ENCODE measurements at places on chromosomes 2 and 18.

DNA sequence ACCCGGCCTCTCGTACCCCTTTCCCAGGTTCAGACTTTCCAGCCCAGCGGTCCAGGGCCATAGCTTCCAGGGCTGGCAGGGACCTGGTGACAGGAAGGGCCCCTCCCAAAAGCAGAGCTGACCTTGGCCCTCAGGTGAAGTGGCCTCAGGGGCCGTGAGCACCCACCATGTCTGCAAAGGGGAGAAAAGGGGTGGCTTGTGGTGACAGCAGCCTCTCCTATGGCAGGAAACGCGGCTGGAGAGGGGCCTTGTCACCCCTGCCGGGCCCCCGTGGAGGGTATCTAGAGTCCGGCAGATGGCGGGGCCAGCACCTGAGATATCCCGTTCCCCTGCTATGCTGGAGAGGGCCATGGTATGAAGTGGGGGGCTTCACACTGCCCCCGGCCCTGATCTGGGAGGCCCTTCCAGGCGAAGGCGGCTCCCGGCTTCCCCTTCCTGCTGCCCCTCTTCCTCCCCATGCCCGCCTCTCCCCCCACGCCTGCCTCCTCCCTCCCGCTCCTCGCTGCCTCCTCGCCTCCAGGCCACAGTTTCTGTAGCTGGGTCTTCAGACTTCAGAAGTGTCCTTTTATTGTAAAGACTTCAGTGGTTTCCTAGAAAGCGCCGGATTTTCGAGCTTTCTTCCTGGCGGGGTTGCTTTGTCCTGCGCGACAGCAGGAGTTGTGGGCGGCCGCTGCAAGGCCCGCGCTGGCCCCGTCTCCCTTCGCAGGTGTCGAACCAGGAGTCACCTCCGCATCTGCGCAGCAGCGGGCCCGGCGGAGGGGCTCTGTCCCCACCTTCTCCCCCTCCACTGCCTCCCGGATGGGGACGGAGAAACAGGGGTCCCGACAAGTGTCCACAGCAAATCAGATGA is 240.5 kb upstream of the MYT1L start:
- DNase-seq, result no peak

GRCh38 chr2:111666160-111666559 is 217.8 kb downstream of the ANAPC1 start:
- no peak for DNase-seq

- no peak for DNase-seq
These were observed 83.1 kb upstream of the SP3 start for GRCh38 chr2:174048243-174048642.

DNA sequence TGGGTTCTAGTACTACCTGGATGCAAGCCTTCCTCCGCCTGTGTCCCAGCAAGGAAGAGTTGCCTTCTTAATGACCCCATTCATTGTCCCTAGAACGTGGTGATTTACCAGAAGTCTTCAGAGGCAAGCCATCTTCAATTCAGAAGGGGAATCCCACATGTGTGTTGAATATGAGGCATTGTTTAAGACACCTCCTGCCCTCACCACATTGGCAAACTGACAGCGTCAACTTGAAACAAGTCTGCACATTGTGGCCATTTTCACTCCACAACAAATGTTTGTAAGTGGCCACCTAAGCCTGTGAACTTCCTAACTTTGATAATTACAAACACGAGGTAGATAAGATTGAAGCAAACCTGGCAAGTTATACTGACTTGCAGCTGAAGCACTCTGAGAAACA is 83.7 kb downstream of the TCF7L1 start:
- no peak for DNase-seq

- no peak for DNase-seq
These were observed 8.4 kb downstream of the L3MBTL4 start for GRCh38 chr18:6406075-6406909.

DNA sequence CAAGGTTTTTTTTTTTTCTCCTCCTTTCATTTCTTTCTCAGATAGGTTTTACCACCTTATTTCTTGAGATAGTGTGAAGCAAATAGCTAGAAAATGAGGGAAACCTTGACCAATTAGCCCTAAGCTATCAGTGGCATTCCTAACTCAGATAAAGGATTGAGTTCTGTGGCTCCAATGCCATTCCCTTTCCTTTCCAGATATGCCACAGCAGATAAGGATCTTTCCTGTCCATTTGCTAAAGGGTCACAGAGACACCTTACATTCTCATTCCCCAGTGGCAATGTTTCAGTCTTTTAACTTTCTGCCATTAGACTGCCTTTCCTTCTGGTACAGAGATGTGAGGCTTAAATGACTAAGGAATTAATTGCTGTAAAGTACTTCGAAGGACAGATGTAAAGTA is 81.7 kb downstream of the MGAT5 start:
- no peak for DNase-seq

GRCh38 chr2:147909178-147909577 is 64.3 kb downstream of the ACVR2A start:
- DNase-seq, result no peak

DNA sequence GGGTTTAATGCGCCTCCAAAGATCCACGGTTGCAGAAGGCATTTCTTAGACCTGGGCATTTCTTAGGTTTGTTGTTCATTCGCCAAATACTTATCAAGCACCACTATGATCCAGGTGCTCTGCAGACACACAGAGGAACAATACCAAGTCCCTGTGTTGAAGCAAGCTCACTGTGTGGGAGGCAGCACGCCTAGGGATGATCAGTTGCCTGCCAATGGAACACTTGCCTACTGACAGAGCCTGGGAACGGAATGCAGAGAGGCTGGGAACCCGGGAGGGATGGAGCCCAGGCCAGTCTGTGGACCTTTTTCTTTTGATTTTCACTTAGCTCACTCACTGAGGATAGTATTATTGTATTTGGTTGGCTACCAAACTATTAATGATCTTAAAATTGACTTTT is 1.9 kb upstream of the GRP start:
- no peak for DNase-seq

DNA sequence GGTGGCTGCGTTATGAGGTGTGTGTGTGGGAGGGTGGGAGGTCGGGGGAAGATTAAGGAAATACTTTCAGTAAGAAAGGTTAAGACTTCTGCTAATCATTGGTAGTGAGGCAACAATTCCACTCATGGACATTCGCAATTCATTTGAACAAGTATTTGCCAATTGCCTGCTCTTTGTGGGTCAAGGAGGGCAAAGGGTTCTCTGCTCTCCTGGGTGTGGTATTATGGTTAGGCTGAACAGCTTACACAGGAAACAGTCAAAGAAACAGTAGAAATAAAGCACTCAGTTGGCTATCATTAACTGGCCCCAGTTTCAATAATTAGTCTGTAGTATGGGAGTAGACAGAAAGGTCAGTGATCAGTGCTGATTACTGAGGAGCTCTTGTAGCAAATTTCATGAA is 357.0 kb upstream of the FANCL start:
- DNase-seq, result no peak

DNA sequence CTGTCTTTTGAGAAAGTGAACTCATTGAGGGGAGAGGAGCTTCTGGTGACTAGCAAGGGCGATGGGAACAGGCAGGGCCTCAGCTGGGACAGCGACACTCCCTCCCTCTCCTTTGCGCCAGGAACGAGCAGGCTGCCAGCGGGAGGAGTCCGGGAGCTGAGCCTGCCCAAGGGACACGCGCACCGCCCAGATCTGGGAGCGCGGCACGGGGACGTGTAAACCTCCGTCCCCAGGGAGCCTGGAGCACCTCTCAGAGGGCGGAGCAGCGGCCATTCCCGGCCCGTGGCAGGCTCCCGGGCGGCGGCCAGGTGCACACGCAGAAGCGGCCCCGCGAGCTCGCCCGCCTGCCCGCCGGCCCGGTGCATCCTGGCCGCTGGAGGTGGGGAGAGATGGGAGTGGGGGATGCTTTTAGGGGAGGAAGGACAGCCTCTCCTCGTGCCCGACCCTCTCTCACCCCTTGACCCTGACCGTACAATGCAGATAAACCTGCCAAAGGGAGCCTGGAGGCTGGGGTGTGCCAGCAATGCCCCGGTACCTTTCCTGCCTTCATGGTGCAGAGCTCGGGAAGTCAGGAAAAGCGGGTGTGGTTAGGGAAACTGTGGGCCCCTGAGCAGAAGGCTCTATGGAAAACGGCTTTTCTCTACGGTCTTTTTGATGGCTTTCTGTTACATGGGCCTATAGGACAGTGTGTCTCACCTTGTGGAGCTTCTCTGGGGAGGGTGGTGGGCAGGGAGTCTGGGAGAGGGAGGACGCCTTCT is 2.2 kb downstream of the AQP4 start:
- DNase-seq, result no peak

GRCh38 chr2:145323512-145323911 is 803.6 kb upstream of the ZEB2 start:
- DNase-seq, result no peak

DNA sequence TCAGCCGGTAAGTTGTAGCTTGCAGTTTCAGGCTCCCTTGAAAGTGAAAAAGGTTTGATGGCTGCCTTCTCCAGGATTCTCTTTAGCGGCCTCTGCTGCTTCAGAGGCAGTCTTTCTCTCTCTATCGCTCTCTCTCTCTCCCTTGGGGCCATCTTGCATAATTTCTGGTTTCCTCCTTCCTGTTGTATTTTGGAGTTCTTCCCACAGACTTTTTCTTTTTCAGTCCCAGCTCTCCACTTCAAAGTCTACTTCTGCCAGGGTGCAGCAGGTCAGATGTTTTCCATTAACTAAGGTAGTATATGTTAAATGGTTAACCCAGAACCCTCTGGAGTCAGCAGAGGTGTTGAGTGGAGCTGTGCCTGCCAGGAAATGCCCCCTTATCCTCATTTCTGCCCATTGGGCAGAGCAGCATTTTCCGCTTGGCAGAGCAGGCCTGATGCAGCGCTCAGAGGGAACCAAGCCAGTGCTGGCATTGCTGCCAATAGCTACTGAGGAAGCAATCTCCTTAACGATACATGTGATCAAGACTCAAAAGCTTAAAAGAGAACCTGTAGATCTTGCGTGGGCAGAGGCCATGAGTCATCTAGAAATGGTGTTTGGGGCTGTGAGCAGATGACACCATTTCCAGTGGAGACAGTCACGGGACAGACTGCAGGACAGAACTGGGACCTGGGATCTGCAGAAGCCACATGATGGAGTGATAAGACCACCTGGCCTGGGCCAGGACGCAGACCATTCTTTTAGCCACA is 20.8 kb downstream of the DBI start:
- DNase-seq, result peak; percentile 10

- DNase-seq, result no peak
These were observed 518.9 kb upstream of the VRK2 start for GRCh38 chr2:57527685-57528084.

GRCh38 chr2:171235262-171235881 is 74.7 kb upstream of the TLK1 start:
- no peak for DNase-seq

DNA sequence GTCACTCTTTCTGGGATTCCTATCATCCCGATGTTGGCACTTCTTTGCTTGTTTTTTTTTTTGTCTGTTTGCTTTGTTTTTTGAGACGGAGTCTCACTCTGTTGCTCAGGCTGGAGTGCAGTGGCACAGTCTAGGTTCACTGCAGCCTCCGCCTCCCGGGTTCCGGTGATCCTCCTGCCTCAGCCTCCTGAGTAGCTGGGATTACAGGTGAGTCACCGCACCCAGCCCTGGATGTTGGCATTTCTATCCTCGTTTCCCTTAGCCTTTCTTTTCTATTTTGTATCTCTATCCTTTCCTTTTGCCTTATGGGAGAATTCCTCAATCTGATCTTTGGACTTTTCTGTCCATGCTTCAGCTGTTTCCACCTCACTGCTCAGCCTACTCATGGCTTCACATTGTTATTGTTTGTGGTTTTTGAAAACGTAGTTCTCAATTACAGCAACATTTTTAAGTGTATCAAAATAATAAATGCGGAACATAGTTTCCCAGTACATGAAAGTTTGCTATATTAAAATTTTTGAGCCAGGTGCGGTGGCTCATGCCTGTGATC is 62.1 kb upstream of the ZNF516 start:
- DNase-seq, result no peak

DNA sequence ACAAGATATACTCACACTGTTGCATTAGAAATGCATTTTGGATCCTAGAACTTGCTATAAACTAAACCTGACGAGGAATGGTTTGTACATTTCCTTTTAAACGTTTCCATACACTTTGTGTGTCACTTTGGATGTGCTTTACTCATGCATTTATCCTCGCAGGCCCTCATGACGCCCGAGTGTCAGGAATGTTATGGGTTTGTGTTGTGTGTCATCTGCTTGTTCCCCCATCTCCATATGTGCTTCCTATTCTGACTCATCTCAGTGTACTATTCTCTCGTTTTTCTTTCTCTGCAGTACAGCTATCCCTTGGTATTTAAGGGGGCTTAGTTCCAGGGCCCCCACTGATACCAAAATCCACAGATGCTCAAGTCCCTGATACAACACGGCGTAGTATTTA is 121.5 kb upstream of the RASGRP3 start:
- no peak for DNase-seq

- no peak for DNase-seq
These were observed 21.5 kb upstream of the CYP1B1 start for GRCh38 chr2:38097258-38097987.

GRCh38 chr2:20593072-20594034 is 57.5 kb downstream of the HS1BP3 start:
- DNase-seq, result no peak

- DNase-seq, result no peak
These were observed 29.2 kb downstream of the EPAS1 start for GRCh38 chr2:46326231-46326980.

- DNase-seq, result no peak
These were observed 202.3 kb downstream of the SPP2 start for GRCh38 chr2:234252772-234253171.

GRCh38 chr2:42920446-42921146 is 128.2 kb upstream of the HAAO start:
- no peak for DNase-seq

GRCh38 chr2:168658706-168659105 is 143.7 kb upstream of the NOSTRIN start:
- DNase-seq, result no peak

DNA sequence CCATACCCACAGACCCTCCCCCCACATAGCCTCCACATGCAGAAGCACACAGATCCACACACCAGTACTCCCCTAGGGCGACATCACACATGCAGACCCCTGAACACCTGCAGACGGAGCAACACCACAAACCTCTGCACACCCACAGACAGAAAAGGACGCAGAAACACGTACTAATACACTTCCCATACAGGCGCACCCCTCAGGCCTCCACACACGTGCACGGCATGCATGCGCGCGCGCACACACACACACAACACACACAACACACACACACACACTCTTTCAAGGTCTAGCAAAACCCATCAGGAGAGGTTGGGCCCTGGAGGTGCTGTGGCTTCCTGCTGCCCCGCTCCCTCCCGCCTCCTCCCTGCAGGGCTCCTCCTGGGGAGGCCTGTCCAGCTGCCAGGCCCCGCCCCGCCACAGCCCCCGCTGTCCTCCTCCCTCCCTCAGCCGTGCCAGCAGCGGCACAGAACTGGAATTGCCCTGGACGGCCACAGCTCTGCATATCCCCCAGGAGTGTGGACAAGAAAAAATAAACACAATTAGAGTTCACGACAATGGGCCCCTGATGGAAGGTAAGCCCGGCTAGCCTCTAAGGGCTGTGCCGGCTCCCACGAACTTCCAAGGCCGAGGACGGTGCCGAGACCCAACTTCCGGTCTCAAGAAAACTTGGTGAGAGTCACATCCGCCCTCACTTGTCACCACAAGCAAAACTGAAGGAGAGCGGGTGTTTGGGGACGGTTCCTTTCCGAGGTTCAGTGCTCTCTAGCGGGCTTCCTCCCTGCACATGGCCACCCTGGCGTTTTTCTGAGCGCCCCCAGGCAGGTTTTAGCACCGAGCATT is 6.8 kb downstream of the ZFP36L2 start:
- peak; percentile 58 for DNase-seq

GRCh38 chr2:62464221-62465007 is 41.6 kb downstream of the TMEM17 start:
- DNase-seq, result no peak

- DNase-seq, result no peak
These were observed 58.0 kb downstream of the FAM168B start for GRCh38 chr2:131035112-131035825.
